ENCODE measurements at places on chromosomes 1 and 21.

DNA sequence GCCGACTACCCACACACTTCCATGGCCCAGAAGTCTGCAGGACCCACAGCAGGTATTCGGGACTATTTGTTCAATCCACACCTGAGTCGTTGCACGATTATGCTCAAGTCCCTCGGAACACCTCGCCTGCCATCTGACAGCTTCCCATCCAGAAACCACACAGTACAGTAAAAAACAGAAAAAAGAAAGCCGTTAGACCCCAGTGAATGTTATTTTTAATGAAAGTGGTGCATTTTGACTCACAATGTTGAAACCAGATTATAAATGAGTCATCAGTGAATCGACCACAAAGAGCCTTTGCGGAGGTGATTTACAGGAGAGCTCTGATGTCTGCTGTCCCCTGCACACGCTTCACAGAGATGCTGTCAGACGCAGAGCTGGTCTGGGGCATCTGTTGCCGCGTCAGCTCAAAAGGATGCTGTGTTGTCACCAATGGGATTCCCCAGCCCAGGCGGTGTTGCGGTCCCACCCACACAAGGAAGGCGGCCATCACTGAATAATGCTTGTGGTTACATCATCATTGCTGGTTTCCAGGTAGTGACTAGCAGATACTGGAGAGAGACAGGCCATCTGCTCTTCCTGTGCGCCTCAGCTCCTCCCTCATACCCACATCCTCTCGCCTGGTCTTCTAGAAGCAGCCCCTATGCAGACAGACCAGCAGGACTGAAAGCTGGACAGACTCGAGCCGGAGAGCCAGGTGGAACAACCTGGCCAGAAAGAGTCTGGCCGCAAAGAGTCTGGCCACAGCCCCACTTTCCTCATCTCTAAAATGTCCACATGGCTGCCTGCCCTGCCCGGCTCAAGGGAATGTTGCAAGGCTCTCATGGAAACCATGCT is 116.8 kb downstream of the TOMM20 start:
- peak; percentile 92 for DNase-seq

GRCh38 chr1:101081496-101082488 is 56.2 kb upstream of the DPH5 start:
- DNase-seq, result peak; percentile 1

- DNase-seq, result no peak
Measured at GRCh38 chr21:36446301-36446700, 33.6 kb downstream of the CLDN14 start.

GRCh38 chr1:67945733-67946374 is 104.6 kb downstream of the DIRAS3 start:
- DNase-seq, result no peak

- DNase-seq, result peak; percentile 45
Measured at GRCh38 chr1:218377143-218377660, 32.1 kb downstream of the TGFB2 start.

DNA sequence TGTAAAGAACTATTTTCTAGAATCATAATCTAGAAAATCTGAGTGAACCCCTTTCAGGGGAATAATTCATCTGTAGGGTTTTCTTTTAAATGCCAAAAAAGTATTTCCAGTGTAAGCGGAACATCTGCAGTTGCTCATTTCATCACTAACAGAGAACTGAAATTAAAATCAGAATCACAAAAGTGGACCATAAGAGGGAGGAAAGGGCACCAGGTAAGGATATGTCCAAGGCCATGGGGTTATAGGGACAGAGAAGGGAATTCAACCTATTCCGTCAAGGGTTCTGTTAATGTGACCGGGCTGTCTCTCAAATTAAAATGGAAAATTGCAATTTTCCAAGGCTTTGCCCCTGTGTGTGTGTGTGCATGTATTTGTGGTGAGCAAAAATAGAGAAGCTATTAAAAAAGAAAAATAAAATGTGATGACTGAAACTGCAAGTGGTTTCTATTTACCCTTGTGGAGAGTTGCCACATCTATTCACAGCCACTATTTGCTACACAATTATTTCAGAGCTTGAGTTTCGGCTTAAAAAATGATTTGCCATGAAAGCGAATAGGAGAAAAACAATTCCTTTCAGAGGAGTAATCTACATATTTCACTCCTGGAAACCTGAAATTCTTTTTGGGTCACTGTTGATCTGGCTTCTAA is 53.1 kb downstream of the APP start:
- no peak for DNase-seq

- no peak for DNase-seq
Measured at GRCh38 chr1:101338714-101339430, 102.1 kb downstream of the S1PR1 start.

DNA sequence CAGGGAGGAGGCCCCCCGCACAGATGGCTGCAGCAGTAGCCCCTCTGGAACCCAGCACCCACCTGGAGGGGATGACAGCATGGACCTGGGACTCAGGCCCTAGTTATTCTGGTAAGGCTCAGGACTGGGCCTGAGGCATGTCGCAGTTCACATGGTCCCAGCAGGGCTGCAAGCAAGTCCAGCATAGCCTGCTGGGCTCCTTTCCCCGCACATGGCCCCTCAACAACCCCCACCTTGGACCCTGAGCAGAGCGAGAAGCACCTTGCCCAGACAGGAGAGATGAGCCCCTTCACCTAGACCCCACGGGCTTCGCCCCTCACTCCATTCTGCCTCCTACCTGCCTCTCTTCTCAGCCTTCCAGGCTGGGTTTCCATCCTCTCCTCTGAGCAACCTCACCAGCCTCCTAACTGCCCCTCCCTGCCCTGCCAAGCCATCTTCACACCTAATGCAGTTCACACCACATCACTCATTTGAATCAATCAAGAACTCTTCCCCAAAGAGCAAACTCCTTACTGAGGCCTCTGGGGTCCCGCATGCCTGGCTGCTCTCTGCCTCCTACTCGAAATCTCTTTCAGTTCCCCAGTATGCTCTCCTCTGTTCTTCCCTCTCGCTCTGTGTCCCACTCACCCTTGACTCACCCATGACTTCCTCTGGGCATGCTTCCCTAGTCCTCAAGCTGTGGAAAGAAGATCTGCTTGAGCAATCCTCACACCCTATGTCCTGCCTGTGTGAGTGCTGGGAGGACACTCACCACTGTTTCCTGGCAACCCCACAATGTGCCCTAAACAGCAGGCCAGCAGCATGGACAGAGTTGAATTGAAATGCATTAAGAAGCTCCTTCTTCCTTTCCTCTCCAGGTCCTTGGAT is 9.4 kb upstream of the THEMIS2 start:
- no peak for DNase-seq

DNA sequence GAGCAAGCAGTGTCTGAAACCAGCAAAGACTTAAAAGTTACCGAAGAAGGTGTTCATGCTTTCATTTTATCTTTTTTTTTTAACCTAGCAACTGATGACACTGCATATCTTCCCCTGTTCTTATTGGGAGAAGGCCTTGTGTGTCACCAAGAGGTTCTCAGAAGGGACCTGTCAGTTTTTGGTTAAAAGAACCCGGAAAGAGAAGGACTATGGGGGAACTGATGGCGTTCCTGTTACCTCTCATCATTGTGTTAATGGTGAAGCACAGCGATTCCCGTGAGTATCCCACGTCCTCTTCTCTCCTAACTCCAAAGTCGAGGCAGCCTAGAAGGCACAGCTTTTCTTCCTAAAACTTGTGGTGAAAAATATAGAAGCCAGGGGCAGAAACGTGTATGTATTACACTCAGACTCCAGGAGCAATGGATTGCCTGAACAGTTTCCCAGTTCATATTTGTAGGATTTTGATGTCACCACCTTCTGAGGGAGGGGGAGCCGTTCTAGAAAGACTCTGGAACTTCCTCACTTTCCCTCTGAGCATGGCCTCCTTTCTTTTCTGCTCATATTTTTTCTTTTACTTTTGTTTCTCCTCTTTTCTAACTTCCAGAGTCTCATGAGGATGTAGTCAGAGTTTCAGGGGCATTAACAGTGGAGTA is at the start of gene MR1:
MR1 (plus strand) TSS at position 185 of the 653 bp plus-strand sequence; CDS start at position 210, 25 bp downstream.
- no peak for DNase-seq

GRCh38 chr1:39084191-39084590 is 58.0 kb downstream of the NDUFS5 start:
- DNase-seq, result no peak

GRCh38 chr1:61277121-61277690 is 194.8 kb downstream of the NFIA start:
- no peak for DNase-seq

- DNase-seq, result no peak
Measured at GRCh38 chr1:197073978-197074377, 6.9 kb upstream of the F13B start.

DNA sequence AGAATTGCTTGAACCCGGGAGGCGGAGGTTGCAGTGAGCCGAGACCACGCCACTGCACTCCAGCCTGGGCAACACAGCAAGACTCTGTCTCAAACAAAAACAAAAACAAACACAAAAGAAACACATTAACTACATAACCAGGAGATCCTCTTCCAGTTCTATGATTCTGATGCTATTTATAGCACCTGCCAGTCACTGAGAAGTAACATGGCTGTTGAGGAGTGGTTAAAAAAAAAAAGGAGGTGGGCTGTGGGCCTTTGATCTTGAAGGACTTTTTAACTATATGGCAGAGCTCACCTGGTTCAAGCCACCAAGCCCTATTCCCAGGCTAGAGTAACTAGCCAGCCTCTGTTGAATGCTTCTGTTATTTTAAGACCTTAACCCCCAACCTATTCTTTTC is 148.8 kb downstream of the ZBTB18 start:
- no peak for DNase-seq

DNA sequence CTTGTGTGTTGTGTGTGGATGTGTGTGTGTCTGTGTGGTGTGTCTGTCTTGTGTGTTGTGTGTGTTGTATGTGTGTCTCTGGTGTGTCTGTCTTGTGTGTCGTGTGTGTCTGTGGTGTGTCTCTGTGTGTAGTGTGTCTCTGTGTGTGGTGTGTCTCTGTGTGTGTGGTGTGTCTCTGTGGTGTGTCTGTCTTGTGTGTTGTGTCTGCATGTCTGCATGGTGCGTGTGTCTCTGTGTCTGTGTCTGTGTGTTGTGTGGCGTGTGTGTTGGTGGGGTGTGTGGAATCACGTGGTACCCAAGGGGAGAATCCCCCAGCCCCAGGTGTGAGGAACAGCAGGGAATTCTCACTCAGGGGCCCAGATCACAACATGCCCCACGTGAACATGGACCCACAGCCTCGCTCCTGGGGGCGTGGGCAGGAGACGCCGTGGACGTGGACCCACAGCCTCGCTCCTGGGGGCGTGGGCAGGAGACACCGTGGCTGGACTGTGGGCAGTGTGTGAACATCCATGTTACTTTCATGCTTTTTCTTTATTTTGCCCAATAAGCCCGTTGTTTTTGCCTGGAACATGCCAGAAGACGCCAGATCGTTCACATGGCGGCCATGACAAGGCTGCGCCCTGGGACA is 67.8 kb downstream of the SLC19A1 start:
- no peak for DNase-seq

DNA sequence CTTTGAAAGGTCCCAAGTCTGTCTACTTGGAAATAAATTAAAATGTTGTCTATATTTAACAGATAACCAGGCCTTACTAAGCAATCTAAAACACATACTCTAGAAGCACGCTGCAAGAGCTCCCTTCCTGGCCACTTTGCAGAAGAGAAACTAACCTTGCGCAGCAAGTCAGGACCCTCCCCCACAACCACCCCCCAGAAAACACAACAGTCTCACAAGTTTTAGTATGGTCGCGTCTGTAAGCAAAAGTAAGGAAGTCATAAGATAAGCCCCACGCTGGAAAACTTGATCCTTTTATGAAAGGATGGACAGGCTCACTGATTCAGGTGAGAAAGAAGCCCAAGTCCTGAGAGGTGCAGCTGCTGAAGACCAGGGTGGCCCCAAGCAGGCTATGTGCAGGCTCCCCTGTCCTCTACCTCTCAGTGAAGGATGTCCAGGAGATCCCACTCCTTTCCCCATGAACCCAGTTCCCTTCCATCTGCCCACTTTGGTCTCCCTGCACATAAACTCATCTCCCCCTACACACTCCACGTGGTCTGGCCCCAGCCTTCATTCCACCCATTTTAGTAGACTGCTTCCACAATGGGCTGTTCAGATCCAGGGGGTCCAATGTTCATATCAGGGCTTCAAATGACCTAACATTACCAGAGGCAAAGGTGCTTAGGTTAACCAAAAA is 23.8 kb downstream of the HIVEP3 start:
- no peak for DNase-seq

- DNase-seq, result no peak
Measured at GRCh38 chr1:94015489-94015817, 105.5 kb downstream of the ABCA4 start.

GRCh38 chr1:154840269-154841176 is 29.6 kb downstream of the KCNN3 start:
- no peak for DNase-seq

- DNase-seq, result no peak
Measured at GRCh38 chr1:239543873-239544272, 157.5 kb downstream of the CHRM3 start.

DNA sequence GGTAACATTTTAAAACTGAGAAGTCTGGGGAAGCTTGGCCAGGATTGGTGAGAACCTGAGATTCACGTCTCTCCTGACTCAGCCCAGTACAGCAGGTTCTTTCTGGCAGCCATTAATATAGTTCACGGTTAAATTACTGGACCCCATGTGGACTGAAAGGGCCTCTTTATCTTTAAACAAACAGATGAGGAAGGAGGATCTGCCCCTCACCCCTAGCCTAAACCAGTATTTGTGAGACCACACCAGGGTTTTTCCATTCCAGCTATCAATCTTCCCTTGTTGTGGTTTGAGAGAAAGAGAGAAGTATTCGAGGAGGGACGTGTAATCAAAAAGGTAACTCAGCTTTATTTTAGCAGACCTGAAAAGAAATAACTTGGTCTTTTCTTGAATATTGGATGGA is 137.1 kb downstream of the PROX1 start:
- no peak for DNase-seq

- DNase-seq, result no peak
Measured at GRCh38 chr1:247291833-247292561, 36.1 kb downstream of the VN1R5 start.

GRCh38 chr1:207676153-207676552 is 31.2 kb downstream of the CR1L start:
- DNase-seq, result no peak

DNA sequence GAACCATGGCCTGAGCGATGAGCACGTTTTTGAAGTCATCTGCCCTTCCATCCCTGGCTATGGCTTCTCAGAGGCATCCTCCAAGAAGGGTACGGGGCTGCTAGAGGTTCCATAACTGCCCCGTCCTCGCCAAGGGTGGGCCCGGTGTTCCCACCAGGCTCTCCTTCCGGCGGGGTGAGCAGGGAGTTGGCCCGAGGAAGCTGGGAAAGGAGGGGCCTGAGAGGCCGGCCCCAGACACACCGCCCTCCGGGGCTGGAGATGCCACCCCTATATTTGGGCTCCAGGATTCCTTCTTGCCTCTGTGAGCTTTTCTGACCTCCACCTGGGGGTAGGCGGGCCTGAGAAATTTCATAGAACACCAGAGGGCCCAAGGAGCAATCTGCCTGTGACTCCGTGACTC is 28.9 kb downstream of the EPHX1 start:
- no peak for DNase-seq
